HepG2 (cell line): ENCODE measurements at places on chromosomes 1 and 21. TPM values are rescaled to one million over a fixed set of nuclear protein-coding genes. Genes with fewer than 3 reads are reported as not detected.

DNA sequence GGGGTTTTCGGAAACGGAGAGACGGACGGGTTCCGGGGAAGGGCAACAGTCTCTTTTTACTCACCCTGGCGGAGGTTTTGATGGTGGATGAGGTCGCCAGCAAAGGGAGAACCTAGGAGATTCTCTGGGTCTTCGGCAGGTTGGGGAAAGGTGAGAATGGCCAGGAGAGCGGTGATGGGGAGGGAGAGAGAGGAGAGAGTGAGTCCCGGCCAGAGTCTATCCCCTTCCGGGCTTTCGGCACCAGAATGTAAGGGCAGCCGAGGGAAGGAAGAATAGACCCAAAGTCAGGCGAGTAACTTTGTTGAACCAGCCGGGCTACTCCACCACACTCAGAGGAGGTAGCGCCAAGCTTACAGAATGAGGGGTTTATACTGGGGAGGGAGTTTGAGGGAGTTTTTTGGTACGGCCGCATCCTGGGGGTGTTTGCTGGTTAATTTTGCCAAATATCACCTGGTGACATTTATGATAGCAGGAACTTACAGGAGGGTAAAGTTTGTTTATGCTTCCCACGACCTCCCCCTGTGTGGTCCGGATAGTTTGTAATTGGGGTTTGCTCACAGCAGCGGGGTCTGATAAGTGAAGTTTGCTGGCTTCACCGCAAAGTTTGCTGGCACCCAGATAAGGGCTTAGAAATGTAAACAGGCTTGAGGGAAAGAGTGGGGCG is 141.1 kb upstream of the ETV3 start:
- DNase-seq = no peak

Gene CAMSAP2
- 8.2 and 10.3 TPM in 2 replicates for total RNA-seq

Gene CLCNKA
- total RNA-seq = not detected in 2 replicates

DNA sequence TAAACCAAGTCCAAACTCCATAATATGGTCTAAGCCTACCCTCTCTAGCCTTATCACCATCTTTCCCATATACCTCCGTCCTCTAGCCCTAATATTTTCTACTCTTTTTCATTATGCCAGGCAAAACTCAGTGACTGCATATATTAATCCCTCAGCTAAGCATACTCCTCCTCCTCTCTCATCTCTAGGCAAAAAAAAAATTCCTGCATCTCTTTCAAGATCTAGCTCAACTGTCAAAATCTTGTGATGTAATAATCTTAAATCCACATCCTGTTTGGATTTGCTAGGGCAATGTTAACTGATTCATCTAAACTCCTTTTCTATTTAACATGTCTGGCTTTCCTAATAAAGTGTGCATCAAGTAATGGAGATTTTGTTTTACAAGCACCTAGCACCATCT is 20.4 kb downstream of the PRPF38A start:
- DNase-seq = no peak

Gene F3
- 3.4 and 9.0 TPM in 2 replicates for total RNA-seq

GRCh38 chr1:183012301-183012994 is 10.8 kb upstream of the LAMC1 start:
- no peak for DNase-seq

Gene LCE3D
- not detected in 2 replicates for total RNA-seq

DNA sequence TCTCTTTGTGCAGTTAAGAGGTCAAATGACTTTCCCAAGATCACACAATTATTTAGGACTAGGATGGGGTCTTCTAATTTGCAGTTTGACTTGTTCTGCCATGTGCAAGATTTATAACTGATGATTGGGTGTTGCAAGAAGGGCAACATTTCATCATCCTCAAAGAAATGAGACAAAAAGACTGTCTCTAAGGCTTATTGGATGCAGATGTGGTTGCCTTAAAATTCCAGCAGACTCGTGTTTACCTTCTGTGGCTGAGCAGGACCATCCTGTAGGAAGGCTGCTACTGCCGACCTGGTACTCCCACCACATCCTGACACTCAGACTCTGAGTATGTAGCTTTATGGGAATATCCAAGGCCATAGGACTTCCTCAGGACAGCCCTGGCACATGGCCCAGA is 99.9 kb upstream of the SGIP1 start:
- DNase-seq = no peak

DNA sequence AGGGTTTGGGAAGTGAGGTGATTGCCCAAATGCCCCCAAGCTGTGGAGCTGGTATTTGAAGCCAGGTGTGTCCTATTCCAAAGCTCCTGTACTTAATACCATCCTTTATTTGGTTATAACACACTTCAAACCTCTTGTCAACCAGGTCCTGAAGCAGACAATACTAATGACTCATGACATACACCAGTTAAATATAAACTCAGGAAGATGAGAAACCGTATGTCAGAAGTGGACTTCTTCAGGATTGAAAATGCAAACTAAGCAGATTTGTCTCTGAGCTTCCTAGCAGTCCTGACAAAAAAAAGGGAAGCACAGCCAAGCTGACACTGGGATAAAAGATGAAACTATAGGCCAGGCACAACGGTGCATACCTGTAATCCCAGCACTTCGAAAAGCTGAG is 70.6 kb downstream of the ALPL start:
- DNase-seq = peak; percentile 21

Gene RHOU
- total RNA-seq = 18.5 and 23.6 TPM in 2 replicates

Gene TPTE
- not detected in 2 replicates for total RNA-seq

Gene UTS2
- total RNA-seq = not detected in 2 replicates

Gene ERICH3
- not detected in 2 replicates for total RNA-seq

- no peak for DNase-seq
Measured at GRCh38 chr1:56948403-56949023, 17.3 kb downstream of the C8B start.

DNA sequence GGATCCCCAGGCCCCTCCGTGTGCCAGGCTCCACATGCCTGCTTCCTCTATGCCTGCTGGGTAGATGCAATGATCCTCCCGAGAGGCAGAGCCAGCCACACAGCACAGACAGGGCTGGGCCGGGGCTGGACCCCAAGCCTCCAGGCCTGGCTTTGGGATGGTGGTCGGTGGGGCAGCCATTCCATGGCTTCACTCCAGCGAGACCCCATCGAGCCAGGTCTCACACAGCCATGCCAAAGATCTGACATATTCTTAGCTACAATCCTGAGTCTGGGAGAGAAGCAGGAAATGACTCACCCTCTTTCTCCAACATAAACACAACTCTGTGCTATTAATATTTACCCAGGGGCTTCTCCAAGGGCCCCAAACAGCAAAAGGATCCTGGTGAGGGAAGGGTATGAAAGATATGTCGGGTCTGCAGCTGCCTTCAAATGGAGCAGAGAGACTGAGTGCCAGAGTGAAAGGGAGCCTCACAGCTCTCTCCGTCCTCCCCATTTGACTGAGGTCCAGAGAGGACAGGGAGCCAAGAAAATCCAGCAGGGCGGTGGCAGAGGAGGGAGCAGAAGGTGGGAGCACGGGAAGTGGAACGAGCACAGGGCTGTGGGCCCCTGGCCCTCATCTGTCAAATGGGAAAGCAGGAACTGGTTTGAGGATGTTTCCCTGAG is 639.5 kb downstream of the MATN1 start:
- DNase-seq = peak; percentile 6

GRCh38 chr1:36516372-36517010 is 33.8 kb upstream of the CSF3R start:
- DNase-seq = peak; percentile 60

DNA sequence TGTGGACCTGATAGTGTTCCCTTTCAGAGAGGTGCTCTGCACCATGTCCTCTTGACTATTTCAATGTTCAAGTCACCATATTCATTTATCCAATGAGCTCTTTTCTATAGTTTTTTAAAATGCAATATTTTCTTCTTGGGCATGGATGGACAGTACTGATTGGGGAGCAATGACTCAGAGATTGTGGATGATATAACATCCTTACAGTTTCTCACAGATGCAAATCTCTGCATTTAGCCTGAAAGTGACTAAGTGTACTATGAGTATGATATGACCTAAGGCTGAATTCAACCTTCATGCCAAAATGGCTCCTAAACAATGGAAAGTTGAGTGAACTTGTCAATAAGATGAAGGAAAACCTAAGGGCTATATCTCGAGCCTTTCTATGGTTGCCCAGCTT is 36.5 kb downstream of the C4BPA start:
- DNase-seq = no peak

DNA sequence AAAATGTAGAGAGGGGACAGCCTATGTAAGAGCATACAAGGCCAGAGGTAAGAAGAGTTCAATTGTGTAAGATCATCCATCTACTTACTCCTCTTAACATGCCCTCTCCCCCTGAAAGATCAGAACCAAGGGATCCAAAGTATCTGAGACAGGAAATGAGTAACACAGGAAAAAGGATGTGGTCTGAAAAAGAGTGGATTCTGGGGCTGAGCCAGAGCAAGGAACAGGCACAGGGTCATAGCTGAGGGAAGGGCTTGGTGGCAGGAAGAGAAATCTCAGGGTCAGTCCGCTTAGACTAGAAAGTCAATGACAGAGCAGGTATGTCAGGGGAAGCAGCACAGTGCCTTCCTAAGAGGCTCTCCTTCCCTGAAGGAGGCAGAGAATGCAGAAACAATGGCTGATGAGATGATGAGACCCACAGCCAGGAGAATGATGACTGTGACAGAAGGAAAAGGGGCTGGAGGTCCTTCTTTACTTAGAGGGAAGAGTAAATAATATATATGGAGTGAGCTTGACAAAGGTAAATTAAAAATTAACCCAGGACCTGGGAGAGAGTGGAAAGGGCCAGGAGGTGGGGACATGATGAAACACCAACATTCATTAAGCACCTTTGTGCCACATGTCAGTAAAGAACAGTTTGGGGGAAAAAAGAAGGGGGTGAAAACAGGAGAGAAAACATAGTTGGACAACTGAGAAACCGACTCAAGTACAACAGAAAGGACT is 26.2 kb upstream of the A3GALT2 start:
- peak; percentile 94 for DNase-seq

- DNase-seq = no peak
Measured at GRCh38 chr1:242455052-242455361, 69.5 kb downstream of the PLD5 start.
